Neural crest cell (in vitro differentiated cells): ENCODE measurements at places on chromosomes 4 and X. TPM values are rescaled to one million over a fixed set of nuclear protein-coding genes. Genes with fewer than 3 reads are reported as not detected.

GRCh38 chr4:77800483-77801259 is 18.5 kb downstream of the CNOT6L start:
- no peak for DNase-seq
- H3K4me3 ChIP-seq, result no peak overlapping the region
- no peak overlapping the region for H3K27ac ChIP-seq
- H3K36me3 ChIP-seq, result no peaks in the 10 kb centered on the region
- peaks cover 10% of the 10 kb centered on the region for H3K4me1 ChIP-seq

- H3K36me3 ChIP-seq, result no peaks in the 10 kb centered on the region
- H3K27ac ChIP-seq, result no peak overlapping the region
- H3K4me3 ChIP-seq, result no peak overlapping the region
- H3K4me1 ChIP-seq, result peaks cover 6% of the 10 kb centered on the region
- no peak for DNase-seq
These were observed 74.3 kb downstream of the WFS1 start for GRCh38 chr4:6343939-6344408.

PPEF2 gene
- 0.09 TPM in 1 of 2 replicates, not detected in the other for total RNA-seq

- peak overlapping the region; percentile 32 for H3K27ac ChIP-seq
- no peak overlapping the region for H3K4me3 ChIP-seq
- peaks cover 6% of the 10 kb centered on the region for H3K36me3 ChIP-seq
- H3K27me3 ChIP-seq, result no peaks in the 10 kb centered on the region
These were observed 33.4 kb downstream of the ADGRA3 start for GRCh38 chr4:22482250-22483127.

DNA sequence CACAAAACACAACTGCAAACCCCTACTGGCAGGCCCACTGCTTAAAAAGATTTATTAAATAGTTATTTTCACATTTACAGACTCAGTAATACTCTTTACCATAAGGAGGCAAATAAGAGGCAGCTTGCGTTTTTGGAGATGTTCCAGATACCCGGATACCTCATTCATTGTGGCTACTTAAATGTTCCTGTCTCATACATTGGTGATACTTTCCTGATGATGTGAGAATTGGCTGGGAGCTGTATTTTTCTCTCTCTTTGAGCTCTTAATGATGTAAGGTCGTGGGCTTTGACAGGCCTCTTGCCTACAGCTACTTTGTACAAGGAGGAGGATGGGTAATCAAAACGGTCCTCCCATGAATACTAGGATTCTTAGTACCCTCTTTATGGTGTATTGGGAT is 101.5 kb downstream of the AKAP4 start:
- H3K4me1 ChIP-seq, result no peaks in the 10 kb centered on the region
- no peak overlapping the region for H3K27ac ChIP-seq
- DNase-seq, result no peak
- H3K4me3 ChIP-seq, result no peak overlapping the region
- H3K36me3 ChIP-seq, result peaks cover 3% of the 10 kb centered on the region

DNA sequence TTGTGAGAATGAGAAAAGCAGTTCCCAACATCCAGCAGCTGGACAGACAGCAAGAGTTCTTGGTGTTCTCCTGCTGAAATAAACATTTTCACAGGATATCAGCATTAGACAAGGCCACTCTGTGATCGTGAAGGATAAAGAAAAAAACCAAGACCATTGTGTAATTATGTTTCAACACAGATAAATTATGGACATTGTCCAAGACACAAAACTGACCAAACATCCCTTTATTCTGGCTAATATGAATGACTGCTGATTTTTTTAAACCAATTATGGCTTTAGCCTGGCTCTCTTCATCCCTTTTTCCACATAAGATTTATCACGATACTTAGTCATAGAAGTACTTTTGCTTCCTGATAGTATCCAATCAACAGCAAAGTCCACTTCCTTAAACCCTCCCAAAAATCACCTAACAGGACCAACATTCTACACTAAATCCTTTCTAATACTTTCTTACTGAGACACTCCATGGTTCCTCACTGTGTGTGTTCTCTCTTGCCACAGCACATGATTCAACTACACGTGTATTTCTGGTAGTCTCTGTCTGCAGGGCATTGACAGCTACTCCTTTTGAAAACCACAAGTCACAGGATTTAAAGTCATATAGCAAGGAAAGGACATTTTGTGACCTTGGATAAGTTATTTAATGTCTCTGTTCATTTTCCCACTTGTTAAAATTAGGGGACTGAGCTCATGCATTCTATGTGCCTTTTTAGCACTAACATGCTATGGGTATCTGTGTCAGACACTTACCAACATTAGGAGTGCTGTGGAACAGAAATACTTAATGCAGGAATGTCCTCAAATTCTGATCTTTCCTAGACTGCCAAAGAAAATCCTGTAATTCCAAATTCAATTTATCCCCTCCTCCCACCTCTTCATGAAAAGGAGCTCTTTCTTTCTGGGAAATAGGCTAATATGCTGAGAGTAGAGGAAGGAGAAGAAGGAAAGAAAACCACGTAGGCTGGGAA is 137.2 kb upstream of the PGRMC2 start:
- no peak for DNase-seq
- H3K4me1 ChIP-seq, result no peaks in the 10 kb centered on the region
- no peaks in the 10 kb centered on the region for H3K27me3 ChIP-seq
- peak overlapping the region; percentile 71 for H3K27ac ChIP-seq
- no peak overlapping the region for H3K4me3 ChIP-seq

DNA sequence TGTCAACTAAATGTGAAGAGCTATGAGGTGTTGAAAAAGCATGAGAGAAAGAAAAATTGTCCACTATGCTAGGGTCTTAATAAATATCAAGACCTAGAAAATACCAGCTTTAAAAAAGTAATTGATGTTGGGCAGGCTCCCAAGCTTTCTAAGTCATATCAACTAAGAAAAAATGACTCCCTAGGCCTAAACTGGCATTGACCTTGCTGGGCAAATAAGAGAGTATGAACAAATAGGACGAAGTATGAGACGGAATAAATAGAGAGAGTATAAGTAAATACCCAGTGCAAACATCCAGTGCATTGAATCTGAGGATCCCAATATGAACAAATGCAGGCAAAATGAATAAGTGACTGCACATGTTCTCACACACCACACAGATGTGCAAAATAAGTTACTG is 3.2 kb downstream of the KDR start:
- no peak for DNase-seq
- no peaks in the 10 kb centered on the region for H3K36me3 ChIP-seq
- H3K4me3 ChIP-seq, result no peak overlapping the region
- H3K27ac ChIP-seq, result no peak overlapping the region
- peaks cover 21% of the 10 kb centered on the region for H3K4me1 ChIP-seq

ZFP42 gene
- 0.72 and 0.77 TPM in 2 replicates for total RNA-seq
